HFFc6 (cell line): ENCODE measurements at places on chromosomes 4 and X. TPM values are rescaled to one million over a fixed set of nuclear protein-coding genes. Genes with fewer than 3 reads are reported as not detected.

The OGT gene
- 52.9 to 69.6 TPM (median 63.1 TPM) in 3 replicates for total RNA-seq

The CT45A5 gene
- total RNA-seq: not detected in 3 replicates

The OPN1LW gene
- total RNA-seq: not detected in 3 replicates

DNA sequence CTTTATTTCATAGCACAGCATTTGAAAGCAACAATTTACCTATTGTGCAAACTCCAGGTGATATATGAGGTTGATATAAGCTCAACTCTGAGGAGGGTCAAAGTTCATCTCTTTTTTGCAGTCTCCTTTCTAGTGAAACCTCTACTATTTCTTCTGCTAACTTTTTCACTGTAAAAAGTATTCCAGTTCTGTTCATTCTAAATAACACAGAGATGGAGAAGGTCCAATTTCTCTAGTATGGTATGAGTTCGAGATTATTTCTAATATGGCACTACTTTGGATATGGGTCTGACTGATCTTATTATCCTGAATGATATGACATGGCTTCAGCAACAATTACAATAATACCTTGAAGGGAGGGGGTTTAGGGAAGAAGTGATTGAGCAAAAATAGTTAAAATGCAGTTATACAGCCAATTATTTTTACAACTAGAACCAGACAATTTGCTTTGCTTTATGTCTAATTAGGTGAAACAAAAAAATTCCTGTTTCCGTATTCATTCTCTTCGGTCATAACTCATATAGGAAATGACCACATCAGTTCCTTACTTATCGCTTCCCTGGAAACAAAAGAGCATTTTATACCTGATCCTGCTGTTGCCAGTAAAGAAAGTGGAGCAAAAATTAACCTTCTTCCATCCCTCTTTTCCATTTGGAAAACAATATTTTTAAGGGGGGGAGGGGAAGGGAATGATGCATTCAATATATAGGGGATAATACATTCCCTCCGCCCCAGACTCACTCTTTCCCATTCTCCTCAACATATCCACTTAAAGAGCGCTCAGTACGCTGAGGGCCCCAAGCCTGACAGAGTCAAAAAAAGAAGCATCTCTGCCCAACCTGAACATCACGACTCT lies 1.0 kb downstream of the TBC1D9 start:
- DNase-seq: no peak

DNA sequence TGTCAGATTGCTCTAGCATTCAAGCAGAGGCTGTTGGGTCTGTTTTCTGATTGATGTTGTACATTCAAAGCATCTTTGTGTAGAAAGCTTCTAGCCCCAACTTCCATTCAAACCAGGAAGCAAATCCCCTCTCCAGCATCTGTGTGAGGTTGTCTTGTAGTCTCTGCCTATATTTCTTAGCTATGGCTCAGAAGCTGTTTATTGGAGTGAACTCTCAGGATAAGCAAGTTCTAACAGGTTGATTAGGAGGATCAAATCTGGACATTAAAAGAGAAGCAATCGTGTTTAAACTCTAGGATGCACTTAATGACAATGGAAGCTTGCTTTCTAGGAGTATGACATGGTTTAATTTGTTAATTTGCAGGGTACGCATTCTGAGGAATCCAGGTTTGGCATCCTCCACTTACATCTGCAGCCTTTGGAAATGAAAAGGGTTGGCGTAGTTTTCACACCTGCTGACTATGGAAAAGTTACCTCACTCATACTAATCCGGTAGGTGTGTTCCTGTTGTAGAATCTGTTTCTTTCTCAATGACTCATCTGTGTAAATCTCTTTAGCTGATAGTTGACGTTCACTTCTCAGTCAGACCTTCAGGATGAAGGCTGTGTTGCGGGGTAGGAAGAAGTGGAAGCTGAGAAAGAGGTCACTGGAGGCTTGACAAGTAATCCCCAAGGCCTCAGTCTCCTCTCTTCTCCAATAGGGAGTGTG lies 88.0 kb upstream of the TLR2 start:
- no peak for DNase-seq
